Activated naive CD8-positive, alpha-beta T cell treated with anti-CD3 and anti-CD28 coated beads for 36 hours (primary cell): ENCODE measurements at places on chromosomes 6 and 20.

GRCh38 chr6:88290411-88290810 is 124.3 kb upstream of the CNR1 start:
- DNase-seq, result no peak

DNA sequence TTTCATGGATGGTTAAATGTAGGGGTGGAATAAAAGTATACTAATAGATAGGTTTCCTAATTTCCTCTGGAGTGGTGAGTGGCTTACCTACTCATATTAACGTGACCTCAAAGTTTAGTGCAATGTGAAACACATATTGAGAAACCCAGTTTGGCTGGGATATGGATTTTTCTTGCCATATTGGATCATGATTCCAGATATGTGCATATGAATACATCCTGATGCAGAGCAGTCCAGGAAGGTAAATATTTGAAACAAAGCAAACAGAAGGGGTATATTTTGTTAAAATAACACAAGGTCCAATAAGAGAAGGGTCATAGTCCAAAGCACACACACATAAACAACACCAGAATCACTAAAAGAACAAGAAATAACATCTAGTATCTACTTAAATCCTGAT is 608.1 kb downstream of the PKHD1 start:
- DNase-seq, result no peak

GRCh38 chr20:47156301-47157137 is 200.0 kb downstream of the ZMYND8 start:
- DNase-seq, result no peak

DNA sequence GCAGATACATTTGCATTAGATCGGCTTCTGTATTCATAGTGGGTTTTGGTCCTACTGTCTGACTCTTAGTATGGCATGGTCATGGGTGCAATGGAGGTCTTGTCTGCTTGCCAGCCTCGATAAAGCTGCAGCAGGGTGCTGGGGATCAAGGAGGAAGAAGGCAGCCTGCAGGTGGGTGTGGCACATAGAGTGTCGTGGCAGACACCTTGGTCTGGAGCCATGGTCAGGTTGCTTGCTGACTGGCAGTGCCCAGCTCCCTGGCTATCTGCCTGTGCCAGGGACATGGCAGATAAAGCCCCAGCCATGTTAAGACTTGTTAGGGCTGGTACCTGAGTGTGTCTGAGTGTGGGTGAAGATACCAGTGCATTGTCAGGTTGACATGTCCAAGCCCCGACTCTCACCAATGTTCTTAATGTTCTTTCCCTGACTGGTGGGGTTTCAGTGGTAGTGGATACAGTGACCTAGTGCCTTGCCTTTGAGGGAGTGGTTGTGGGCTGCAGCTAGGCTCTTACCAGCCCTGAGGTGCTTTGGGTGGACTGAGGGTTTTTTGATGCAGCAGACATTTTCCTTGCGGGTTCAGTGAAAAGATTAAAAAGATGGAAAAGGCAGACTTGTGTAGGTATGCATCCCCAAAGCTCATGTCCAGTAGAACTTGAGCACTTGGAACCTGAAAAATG is 1.8 kb downstream of the FAM83D start:
- DNase-seq, result no peak

- no peak for DNase-seq
Observed at GRCh38 chr6:18501663-18502013, 114.5 kb downstream of the RNF144B start.

GRCh38 chr6:161152907-161153662 is 120.8 kb downstream of the AGPAT4 start:
- no peak for DNase-seq

DNA sequence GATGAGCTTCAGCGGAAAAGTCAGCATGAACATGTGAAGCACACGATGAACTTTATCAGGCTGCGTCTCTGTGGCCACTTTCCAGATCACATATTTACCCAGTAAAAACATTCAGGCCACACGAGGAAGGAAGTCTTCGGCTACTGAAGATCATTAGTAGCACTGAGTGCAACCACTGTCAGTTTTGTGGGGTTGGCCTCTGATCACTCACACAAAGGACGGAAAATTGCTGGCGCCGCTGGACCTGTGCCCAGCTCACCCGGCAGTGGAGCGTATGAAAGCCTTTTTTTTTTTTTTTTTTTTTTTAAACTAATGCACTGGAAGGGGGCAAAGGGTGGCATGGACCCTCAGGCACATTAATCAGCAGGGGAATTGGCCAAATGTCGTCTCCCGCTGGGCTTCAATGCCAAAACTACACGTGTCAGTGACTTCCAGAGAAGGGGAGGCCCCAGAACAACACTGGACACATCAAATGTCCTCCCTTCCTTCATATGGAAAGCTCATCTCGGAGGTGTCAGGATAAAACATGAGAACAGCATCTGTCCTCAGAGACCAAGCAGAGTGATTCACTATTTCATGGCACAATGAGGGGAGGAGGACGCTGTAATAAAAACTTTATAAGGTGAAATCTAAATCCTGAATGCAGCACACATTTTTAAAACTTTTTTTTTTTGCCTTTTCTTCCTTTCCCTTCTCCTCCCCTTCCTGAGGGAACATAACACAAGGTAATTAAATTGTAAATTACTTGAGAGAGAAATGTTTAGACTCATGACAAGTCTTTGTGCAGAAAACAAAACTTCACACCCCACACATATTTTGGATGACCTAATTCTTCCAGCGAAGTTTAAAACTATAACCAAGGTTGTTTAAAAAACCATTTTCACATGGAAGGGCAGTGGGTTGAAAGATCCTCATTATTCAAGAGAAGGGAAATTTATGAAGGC is 223.4 kb downstream of the FOXC1 start:
- DNase-seq, result no peak

DNA sequence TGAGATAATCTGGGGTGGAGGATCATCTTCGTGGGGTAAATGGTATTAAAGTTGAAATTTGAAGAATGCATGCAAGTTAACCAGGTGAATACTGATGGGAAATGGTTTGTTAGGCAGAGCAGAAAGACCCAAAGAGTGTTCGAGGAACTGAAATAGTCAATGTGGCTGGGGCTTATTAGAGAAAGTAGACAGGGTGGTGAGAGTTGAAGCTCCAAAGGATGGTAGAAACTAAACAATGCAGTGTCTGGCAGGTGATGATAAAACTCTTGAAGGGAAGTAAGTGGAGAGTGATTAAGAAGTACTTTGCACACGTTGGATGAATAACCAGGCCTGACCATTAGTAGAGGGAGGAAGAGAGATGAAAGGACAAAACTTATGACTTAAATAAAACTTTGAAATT is 39.8 kb upstream of the CENPW start:
- no peak for DNase-seq

DNA sequence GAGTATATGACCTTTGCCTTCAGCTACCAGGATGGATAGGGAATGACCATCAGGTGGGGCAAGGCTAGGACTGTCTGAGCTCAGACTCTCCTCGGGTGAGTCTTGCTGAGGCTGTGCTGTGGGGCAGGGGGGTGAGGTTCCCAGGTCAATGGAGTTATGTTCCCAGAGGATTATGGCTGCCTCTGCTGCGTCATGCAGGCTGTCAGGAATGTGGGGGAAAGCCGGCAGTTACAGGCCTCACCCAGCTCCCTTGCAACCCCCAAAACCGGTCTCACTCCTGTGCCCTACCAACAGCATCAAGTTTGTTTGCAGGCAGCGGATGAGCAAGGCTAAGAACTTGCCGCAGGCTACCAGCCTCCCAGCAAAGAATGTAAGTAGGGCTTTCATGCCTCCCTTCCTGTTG is 93.5 kb downstream of the ESR1 start:
- DNase-seq, result no peak

GRCh38 chr6:47004463-47004862 is 37.7 kb downstream of the ADGRF1 start:
- DNase-seq, result no peak

GRCh38 chr6:141550471-141550870 is 582.3 kb upstream of the GJE1 start:
- DNase-seq, result no peak

DNA sequence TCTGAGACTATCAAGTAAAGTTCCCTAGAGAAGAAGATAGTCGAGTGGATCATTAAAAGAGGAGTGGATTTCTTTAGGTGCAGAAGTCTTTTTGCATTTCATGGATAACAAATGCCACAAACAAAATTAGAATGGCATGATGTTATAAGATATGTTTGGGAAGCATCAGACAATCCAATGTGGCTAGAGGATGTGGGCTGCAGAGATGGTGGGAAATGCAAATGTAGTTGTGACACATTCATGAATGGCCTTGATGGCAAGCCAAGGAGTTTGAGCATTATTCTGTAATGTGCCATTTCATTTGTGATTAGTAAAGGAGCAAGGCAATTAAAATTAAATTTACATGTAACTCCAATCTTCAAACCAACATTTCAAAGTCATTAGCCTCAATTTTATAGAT is 211.9 kb downstream of the CENPW start:
- no peak for DNase-seq

GRCh38 chr20:6892724-6893123 is 125.2 kb downstream of the BMP2 start:
- DNase-seq, result no peak

DNA sequence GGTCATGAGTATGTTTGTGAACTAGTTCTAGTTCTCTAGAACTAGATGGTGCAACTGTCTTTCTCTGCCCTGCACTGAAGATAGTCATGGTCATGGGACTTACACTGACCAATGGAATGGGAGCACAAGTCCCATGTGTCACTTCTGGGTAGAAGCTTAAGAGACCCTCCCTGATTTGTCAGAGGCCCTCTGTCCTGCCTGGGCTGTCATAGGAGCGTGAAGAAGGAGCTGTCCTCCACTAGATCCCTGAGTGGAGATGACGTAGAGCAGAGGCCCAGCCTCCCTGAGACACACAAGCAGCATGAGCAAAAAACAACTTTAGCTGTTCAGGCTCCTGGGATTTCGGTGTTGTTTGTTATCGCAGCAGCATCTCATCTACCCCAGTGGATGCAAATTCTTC is 514.5 kb downstream of the PREX1 start:
- DNase-seq, result no peak

GRCh38 chr6:84512391-84512790 is 252.0 kb downstream of the TBX18 start:
- no peak for DNase-seq

GRCh38 chr6:113009682-113010081 is 662.6 kb downstream of the RFPL4B start:
- no peak for DNase-seq

- no peak for DNase-seq
Observed at GRCh38 chr6:167832497-167833395, 6.0 kb downstream of the AFDN start.

GRCh38 chr6:28634761-28635546 is 109.3 kb downstream of the GPX5 start:
- no peak for DNase-seq

DNA sequence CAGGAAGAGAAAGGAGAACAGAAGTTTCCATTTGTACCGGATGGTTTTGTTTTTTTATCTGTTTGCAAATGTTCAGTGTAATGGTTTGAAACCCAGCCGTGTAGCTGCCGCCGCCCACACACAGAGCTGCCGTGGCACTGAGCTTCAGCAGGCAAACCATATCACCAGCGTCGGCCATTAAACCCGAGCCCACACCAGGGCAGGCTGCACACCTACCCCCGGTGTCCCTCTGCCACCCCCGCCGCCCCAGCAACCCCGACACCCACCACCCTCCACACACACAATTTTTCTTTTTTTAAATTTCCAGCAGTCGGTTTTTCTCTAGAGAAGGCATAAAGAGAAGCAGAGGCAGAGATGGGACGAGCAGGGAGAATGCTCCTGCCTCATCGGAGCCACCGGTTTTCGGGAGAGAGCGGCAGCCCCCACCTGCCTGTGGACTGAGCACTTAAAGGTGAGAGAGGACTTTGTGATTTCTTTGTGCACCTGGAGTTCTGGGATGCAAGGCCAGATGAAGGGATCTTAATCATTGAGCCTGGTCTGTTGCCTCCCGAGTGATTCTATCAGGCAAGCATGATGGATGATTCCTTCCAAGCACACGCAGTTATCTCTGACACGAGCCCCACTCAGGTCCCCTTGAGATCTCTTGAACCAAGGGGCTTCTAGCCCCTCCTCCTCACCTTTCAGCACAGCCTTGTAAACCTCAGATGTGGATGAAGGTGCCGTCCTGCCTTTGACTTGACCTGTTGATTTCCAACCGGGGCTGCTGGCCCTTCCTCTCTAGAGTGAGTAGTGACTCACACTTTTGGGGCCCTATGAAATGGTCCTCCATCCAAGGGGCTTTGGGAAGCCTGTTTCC is 17.5 kb upstream of the ZNF831 start:
- DNase-seq, result peak; percentile 80

DNA sequence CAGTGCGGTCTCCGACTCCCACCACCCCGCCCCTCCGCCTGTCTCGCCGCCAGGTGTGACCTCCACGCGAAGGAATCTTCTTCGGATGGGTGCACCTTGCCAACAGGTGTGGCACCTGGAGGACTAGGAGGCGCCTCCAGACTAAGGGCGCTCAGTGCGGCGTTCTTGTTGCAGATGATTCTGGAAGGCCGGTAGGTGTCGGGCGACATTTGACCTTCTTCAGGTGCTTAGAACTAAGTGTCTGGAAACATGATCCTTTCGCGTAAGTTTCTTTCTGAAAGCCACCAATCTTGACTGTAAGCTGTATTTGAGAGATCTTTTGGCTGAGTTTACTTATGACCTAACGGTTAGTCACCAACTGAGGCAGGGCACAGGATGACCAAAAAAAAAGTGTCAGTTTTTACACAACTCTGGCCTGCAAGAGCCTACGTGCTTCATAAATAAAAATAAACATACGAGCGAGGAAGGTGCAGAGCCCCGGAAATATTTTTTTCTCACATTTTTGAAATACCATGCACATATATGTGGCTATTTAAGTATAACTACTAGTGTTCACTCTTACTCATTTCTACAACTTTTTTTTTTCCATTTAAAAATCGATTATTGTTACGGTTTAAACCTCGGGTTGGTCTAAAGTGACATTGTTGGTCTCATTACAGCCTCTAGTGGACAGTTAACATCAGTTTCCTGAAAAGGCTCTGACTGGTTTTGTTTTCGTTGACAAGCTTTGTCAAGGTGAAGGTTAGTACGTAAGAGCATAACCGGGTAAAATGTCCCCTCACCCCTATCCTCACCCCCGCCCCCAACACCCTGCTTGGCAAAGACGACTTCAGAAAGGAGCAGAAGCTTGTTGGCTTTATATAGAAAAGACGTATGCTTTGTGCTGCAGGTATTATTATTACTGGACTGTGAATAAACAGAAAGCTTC is 1.6 kb upstream of the ATXN1 start:
- peak; percentile 42 for DNase-seq

GRCh38 chr6:112389842-112390241 is 42.7 kb downstream of the RFPL4B start:
- no peak for DNase-seq

DNA sequence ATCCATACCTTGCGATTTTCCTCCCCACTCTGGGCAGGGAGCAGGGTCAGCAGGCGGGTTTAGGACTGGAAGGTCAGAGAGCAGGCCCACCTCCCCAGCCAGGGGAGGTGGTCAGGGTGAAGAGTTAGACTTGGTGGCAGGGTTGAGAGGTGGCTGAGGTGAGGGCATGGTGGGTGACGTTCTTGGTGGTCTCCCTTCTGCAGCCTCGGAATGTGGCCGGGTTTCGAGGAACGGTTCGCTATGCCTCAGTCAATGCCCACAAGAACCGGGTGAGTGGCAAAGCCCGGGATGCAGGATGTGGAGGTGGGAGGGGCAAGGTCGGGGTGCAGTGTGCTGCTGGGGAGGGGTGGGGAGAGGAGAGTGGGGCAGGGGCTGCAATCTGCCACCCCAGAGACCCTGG is 11.6 kb downstream of the TTBK1 start:
- DNase-seq, result no peak
